Thymus (tissue), 14 donors: ENCODE measurements at places on chromosomes 3 and 15. TPM values are rescaled to one million over a fixed set of nuclear protein-coding genes. Genes with fewer than 3 reads are reported as not detected.

The SPATA12 gene
- 0.07 TPM for polyA plus RNA-seq

The ROPN1 gene
- polyA plus RNA-seq, result 0.30 TPM

The SNTN gene
- polyA plus RNA-seq, result 0.16 TPM

The MUC20 gene
- 5.7 TPM for polyA plus RNA-seq

The CIDEC gene
- polyA plus RNA-seq, result 0.91 TPM
